GM23248 (cell line): ENCODE measurements at places on chromosomes 11 and 22. TPM values are rescaled to one million over a fixed set of nuclear protein-coding genes. Genes with fewer than 3 reads are reported as not detected.

DNA sequence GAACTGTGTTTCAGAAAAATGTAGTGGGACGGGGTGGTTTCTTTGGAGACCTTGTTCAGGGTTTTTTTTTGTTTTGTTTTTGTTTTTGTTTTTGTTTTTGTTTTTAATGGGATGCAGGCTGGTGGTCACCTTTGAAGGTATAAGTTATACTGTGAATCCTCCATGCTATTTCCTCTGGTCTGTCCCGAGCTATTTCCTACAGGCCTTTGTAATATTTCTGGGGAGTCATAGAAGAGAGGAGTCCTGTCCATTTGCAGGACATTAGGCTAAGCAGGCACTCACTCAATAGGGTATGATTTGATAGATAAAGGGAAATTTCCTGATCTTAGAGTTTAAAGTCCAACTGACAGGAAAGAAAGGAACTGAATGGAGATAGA is 78.0 kb downstream of the TRAF6 start:
- H3K36me3 ChIP-seq, result no peaks in the 10 kb centered on the region; the same call in 1 of the 2 replicates
- DNase-seq, result no peak
- no peak overlapping the region for H3K4me3 ChIP-seq

DNA sequence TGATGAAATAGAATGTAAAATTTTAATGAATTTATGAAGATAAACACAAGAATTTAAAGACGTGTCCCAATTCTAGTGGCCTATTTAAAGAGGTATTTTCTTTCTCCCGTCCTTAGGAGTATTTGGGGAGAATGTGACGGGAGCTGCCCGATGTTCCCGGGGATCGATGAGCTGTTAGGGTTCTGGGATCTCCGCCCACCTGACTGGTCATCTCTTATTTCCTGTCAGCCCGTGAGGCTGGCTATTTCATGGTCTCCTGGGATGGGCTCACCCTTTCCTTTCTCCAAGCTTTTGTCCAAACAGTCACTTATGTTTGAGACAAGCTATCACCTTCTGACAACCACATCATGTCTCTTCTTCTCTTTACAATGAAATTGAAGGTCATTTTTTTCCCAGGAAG is 16.9 kb upstream of the CLMP start:
- H3K4me1 ChIP-seq, result peaks cover 21% of the 10 kb centered on the region
- H3K27ac ChIP-seq, result peak overlapping the region; percentile 81
- H3K27me3 ChIP-seq, result no peaks in the 10 kb centered on the region
- H3K4me3 ChIP-seq, result peak overlapping the region; percentile 31
- H3K36me3 ChIP-seq, result no peaks in the 10 kb centered on the region

DNA sequence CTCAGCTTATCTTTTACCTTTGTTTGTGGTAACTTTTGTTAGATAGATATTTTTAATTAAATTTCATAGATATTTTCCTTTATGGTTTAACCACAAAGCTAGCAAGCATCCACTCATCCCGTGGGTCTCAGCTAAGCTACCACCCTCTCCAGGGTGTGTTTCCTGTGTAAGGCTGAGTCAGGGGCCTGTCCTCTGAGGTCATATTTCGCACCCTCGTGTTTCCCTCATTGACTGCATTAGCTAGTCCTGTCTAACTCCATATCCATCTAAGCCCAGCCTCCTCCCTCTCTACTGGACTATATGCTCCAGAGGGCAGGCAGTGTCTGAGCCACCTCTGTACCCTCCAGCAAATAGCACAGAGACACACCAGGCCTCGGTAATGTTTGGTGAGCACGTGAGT is 16.7 kb downstream of the XRRA1 start:
- H3K4me1 ChIP-seq, result peaks cover 23% of the 10 kb centered on the region
- no peaks in the 10 kb centered on the region for H3K36me3 ChIP-seq
- no peak overlapping the region for H3K27ac ChIP-seq
- DNase-seq, result peak; percentile 69
- H3K4me3 ChIP-seq, result no peak overlapping the region

- no peaks in the 10 kb centered on the region for H3K27me3 ChIP-seq
- no peak for DNase-seq
- no peaks in the 10 kb centered on the region for H3K36me3 ChIP-seq
- H3K4me1 ChIP-seq, result peaks cover 8% of the 10 kb centered on the region; the same call in 1 of the 2 replicates
Observed at GRCh38 chr11:130074736-130075135, 5.0 kb downstream of the APLP2 start.

DNA sequence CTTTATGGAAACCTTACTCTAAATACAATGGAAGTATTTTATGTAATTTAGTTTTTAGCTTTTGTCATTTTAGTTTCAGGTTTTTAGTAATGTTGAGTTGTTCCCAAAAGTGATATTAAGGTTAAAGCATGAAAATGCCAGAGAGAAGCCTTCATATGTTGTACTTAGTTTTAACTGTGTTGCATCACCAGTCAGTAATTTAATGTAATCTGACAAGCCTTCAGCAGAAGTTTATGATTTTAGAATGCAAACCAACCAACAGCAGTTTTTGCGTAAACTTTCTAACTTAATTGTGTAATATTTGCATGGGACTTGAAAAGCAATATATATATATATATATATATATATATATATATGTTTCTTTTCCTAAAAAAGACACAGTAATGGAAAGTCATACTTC is 110.6 kb downstream of the MSANTD4 start:
- no peak overlapping the region for H3K4me3 ChIP-seq
- no peaks in the 10 kb centered on the region for H3K36me3 ChIP-seq
- DNase-seq, result no peak
- no peaks in the 10 kb centered on the region for H3K27me3 ChIP-seq
- H3K27ac ChIP-seq, result no peak overlapping the region

DNA sequence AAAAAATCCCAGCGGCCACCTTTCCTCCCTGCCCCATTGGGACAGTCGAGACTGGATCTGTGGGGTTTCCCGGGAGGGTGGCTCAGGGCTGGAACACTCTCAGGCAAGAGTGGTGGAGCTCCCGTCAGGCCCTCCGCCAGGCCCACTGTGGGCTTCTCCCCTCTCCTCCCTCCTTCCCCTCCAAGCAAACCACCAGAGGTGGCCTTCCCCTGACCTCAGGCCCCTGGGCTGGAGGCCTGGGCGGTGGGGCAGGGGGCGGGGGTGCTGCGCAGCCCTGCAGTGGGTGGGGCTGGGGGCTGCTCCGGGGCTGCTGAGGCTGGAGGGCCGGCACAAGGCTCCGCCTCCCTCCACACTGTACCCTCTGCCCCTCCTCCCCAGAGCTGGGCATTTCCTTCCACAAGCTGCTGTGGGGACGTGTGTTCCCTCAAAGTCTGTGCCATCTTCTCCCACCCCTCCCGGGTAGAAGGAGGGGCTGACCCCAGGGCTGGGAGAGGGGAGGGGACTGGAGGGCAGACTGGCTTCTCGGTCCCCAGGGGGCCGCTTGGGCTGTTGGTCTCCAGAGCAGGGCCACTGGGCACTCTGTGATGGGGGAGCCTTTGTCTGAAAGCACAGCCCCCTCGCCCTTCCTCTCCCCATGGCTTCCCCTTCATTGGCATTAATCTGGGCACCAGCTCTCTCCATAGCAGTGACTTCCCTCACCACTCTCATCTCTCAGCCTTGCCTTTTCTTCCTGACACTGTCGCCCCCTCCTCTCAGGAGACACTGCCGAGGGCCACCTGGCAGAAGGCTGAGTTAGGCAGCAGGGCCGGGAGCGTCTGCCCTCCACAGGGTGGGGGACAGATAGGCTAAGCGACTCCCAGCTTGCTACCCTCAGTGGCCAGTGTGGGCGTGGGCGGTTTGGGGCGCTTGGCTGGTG is 7.1 kb downstream of the RCOR2 start:
- H3K4me3 ChIP-seq, result no peak overlapping the region
- no peaks in the 10 kb centered on the region for H3K36me3 ChIP-seq
- no peak overlapping the region for H3K27ac ChIP-seq

GRCh38 chr11:124865902-124866851 is 945 bp downstream of the ROBO3 start:
- H3K36me3 ChIP-seq, result no peaks in the 10 kb centered on the region
- no peak overlapping the region for H3K27ac ChIP-seq
- peaks cover 88% of the 10 kb centered on the region for H3K27me3 ChIP-seq
- H3K4me3 ChIP-seq, result peak overlapping the region; percentile 53

- no peaks in the 10 kb centered on the region for H3K4me1 ChIP-seq
- H3K27ac ChIP-seq, result no peak overlapping the region
- H3K27me3 ChIP-seq, result no peaks in the 10 kb centered on the region
- no peak overlapping the region for H3K4me3 ChIP-seq
Observed at GRCh38 chr11:82234256-82234655, 499.4 kb downstream of the FAM181B start.

DNA sequence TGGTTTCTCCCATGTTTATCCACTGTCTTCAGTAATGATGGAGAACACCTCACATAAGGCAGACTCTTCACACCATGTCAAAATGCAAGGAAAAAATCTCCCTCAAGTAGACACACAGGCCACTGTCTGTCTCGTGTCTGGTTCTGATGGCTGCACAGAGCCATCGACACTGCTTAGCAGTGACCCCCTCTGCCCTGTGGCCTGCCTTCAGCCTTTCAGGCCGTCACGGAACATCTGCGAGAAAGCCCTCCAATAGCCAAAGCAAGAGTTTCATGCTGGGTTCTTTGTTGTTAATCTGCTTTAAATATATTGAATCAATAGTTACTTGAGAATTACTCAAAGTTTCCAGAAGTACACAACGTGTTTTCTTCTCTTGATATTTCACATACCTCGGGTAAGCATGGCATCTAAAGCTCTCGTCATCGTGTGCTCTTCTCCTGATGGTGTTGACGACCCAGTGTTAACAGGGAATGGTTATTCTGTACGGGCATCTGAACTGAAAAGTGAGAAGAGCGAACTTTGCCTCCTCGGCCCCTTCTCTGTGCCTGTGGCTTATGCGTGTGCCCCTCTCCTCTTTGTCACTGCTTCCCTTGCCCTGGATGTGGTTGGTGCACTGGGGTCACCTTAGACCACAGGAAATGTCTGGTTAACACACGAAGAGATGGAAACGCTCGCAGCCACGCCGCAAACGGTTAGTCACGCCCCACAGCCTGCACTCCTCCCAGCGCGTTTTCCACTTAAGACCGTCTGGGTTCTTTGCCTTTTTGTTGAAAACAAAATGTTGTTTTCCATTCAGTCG is 33.4 kb upstream of the CTTN start:
- no peak overlapping the region for H3K27ac ChIP-seq
- H3K27me3 ChIP-seq, result no peaks in the 10 kb centered on the region
- no peak for DNase-seq
- no peak overlapping the region for H3K4me3 ChIP-seq
- H3K4me1 ChIP-seq, result no peaks in the 10 kb centered on the region

GRCh38 chr11:83438438-83438837 is 152.3 kb upstream of the CCDC90B start:
- H3K36me3 ChIP-seq, result no peaks in the 10 kb centered on the region
- H3K27me3 ChIP-seq, result no peaks in the 10 kb centered on the region; the same call in 1 of the 2 replicates
- H3K27ac ChIP-seq, result no peak overlapping the region
- no peaks in the 10 kb centered on the region for H3K4me1 ChIP-seq
- H3K4me3 ChIP-seq, result no peak overlapping the region

- H3K4me3 ChIP-seq, result no peak overlapping the region
- H3K36me3 ChIP-seq, result no peaks in the 10 kb centered on the region
- H3K27ac ChIP-seq, result no peak overlapping the region
- DNase-seq, result no peak
Observed at GRCh38 chr11:86983021-86983488, 27.9 kb upstream of the FZD4 start.

DNA sequence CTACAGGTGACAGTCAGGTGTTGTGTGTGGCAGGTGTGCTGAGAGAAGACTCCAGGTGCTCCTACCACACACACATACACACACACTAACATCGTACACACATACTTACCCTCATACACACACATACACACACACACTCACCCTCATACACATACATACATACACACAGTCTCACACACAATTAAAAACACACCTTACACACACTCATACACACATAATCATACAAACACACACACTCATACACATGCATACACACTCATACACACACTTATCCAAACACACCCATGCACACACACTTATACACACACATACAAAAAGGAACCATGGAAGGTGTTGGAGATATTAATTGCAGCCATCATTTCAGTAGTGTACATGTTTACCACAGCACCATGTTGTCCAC is 4.6 kb downstream of the KRTAP5-3 start:
- no peak overlapping the region for H3K27ac ChIP-seq
- no peak overlapping the region for H3K4me3 ChIP-seq
- H3K36me3 ChIP-seq, result no peaks in the 10 kb centered on the region
- H3K4me1 ChIP-seq, result no peaks in the 10 kb centered on the region

DNA sequence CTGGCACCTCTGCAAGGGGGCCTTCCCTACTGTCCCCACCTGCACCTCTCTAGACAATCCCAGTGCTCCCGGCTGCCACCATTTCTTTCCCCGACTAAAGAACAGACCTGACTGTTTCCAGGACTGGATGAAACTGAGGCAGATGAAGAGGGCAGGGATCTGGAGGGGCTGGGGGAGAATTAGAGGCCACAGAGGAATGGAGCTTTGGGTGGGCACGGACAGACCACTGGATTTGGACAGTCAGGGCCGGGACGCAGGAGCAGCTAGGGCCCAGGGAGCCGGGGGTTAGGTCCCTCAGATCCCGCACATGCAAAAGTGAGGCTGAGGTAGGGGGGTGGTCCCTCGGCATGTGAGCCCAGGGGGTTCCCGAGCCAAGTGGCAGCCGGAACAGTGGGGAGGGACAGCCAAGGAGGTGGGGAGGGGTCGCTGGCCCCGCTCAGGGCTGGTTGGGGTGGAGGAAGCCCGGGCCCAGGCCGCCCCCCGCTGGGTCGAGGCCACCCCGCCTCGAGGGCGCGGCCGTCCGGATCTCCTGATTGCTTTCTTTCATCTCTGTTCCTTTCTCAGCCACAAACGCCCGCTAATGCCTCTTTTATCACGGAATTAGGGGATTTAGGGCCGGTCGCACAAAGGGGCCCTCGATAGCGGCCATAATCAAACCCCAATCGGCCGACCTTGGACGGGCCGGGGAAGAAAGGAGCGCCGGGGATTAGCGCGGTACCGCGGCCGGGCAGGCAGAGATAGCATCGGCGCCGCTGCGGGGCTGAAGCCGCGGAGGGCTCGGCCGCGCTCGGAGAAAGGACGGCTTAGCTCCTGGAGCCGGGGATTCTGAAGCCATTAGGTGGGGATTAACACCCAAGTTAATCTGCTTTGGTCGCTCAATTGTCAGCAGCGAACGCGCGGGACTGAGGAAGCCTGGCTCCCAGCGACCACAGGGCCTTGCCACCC is 9.3 kb downstream of the SLC25A1 start:
- no peak overlapping the region for H3K27ac ChIP-seq
- DNase-seq, result peak; percentile 41
- H3K27me3 ChIP-seq, result peaks cover 26% of the 10 kb centered on the region
- H3K4me1 ChIP-seq, result peaks cover 11% of the 10 kb centered on the region; the same call in 1 of the 2 replicates
- H3K36me3 ChIP-seq, result no peaks in the 10 kb centered on the region
- H3K4me3 ChIP-seq, result peak overlapping the region; percentile 66

Gene LRRC51
- total RNA-seq, result 7.1 and 7.8 TPM in 2 replicates
